Muscle of back (tissue), 13 donors: ENCODE measurements at places on chromosomes 12 and 14. TPM values are rescaled to one million over a fixed set of nuclear protein-coding genes. Genes with fewer than 3 reads are reported as not detected.
A peak's percentile ranks its signal among the peaks of the same experiment; 100 is the strongest.

DNA sequence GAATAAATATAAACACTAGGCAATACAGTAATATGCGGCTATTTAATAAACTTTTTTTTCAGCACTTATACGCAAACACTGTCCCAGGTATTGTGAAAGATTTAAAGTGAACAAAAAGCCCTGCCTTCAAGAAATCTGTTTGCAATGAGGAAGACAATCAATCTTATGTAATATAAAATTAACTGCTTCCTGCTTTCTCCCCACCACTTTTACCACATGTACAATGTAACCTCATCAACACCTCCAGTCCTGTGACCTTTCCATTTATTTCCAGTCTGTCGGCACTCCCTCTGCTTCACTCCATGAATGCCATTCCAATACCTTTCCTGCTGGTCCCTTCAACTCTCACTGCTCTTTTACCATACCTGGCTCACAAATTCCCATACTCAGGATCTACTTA is 10.5 kb downstream of the SNX6 start:
- DNase-seq: no peak

DNA sequence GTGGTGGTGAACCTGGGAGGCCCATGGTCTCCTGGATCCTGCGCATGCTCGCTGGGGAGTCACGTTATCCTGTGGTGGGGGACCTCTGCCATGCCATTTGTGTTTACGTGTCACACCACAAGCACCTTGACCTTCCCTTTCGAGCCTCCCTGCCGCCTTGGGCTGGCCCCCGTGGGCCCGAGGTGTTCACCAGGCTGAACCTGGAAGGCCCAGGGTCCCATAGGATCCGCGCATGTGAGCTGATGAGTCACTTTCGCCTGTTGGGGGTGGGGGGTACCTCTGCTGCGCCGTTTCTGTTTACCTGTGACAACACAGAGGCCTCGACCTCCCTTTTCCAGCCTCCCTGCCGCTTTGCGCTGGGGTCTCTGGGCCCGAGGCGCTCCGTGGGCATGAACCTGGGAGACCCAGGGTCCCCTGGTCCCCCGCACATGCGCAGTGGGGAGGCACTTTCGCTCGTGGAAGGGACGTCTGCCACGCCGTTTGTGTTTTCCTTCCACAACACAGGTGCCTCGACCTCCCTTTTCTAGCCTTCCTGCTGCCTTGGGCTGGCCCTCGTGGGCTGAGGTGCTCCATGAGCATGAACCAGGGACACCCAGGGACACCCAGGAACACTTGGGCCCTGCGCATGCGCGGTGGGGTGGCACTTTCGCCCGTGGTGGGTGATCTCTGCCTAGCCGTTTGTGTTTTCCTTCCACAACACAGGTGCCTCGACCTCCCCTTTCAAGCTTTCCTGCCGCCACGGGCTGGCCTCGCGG is 334.1 kb downstream of the ALG10 start:
- no peak for DNase-seq

GRCh38 chr12:124194893-124195566 is 99.9 kb upstream of the RFLNA start:
- DNase-seq: no peak

DNA sequence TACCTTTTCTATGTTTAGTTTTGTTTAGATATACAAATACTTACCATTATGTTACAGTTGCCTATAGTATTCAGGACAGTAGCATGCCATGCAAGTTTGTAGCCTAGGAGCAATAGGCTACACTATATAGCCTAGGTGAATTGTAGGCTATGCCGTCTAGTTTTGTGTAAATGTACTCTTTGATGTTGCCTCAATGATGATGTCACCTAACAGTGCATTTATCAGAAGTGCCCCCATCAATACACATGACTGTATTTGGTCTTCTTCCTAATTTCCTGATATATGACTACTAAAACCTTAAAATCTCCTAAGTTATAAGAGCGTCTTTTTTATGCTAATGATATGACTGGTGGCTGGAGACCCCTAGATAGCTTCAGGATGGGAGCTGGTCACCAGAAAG is 394.4 kb upstream of the STXBP6 start:
- DNase-seq: no peak

The GOLT1B gene
- 48.6 TPM for polyA plus RNA-seq

The SERPINA3 gene
- polyA plus RNA-seq: not detected

DNA sequence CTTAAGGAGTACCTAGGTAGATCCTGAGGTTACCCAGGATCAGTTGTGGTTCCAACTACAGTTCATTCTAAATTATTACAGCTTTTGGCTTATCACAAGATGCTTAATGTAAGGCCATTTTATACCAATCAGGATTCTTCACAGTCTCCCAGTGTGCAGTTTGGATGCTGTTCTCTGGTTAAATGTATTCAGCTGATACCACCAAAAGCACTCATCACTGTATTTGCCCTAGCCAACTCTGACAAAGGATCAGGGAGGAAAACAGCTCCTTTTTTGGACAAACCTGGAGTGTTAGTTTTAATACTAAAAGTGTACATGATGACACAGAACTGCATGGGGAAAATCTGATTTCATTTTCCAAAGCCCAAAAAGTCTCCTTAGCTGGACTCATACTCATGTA is 19.5 kb downstream of the DMAC2L start:
- DNase-seq: no peak

- peak; percentile 55 for DNase-seq
Measured at GRCh38 chr12:12562016-12562483, 613 bp downstream of the DUSP16 start.

DNA sequence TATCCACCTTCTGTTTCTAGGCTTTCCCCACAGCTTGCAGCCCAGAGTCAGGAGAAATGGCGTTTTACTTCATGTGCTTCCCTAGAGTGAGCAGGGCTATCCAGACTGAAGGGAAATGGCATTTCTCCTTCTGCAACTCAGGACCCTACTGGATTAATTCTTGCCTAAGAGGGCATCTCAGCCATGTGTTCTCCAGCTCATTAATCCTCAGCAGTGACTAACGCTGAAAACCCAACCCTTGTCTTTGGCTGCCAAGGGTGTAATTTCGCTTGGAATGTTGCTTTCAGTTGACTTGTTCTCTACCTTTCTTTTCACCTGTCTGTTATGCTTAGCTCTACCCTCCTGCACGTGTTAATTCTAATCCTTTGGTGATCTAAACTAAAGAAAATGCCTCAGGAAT is 21.0 kb upstream of the EMP1 start:
- DNase-seq: no peak

The ACACB gene
- 6.0 TPM for polyA plus RNA-seq

DNA sequence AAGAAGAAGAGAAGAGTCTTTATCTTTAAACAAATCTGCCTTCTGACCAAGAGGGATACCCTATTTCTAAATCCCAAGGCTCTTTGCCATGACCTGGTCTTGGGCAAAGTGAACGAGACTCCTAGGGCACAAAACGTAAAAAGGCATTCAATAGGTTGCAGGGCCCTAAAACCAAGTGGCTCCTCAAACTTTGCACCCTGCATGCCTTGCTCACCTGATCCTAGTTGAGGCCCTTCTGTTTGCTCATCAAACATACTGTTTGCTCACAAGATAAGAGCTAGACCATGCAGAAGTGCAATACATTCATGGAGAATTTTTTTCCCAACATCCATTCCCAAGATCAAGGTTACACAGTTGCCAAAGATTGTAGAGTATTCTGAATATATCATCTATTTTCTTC is 7.9 kb upstream of the PRH1 start:
- DNase-seq: no peak

The TM7SF3 gene
- 27.2 TPM for polyA plus RNA-seq

DNA sequence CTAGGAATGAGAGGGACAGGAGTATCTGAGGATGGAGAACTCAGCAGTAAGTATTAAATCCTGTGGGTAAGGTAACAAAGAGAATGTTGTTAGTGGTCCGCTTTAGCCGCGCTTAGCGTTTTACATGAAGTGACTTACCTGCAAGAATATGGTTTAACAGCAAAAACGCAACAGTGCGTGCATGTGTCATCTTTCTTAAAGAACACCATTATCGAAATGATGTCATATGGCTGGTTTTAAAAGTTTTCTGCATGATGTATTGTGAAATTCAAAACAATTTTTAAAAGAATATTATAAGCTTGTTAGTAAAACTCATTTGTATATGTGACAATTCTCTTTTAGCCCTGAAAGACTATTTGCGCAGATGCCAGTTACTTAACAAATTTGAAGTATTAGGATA is 1.7 kb downstream of the LEMD3 start:
- no peak for DNase-seq

DNA sequence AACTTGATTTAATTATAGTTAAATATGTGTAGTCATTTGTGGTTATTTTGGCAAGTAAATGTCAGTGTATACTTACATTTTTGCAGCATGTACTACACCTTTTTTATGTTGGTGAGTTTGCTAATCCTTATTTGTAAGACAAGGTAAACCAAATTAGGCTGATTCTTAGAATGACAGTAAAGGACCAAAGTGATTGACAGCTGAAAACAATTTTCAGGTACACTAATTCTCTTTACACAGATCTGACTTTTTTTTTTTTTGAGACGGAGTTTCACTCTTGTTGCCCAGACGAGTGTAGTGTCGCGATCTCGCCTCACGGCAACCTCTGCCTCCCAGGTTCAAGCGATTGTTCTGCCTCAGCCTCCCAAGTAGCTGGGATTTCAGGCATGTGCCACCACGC is 8.4 kb downstream of the SLC25A3 start:
- no peak for DNase-seq

DNA sequence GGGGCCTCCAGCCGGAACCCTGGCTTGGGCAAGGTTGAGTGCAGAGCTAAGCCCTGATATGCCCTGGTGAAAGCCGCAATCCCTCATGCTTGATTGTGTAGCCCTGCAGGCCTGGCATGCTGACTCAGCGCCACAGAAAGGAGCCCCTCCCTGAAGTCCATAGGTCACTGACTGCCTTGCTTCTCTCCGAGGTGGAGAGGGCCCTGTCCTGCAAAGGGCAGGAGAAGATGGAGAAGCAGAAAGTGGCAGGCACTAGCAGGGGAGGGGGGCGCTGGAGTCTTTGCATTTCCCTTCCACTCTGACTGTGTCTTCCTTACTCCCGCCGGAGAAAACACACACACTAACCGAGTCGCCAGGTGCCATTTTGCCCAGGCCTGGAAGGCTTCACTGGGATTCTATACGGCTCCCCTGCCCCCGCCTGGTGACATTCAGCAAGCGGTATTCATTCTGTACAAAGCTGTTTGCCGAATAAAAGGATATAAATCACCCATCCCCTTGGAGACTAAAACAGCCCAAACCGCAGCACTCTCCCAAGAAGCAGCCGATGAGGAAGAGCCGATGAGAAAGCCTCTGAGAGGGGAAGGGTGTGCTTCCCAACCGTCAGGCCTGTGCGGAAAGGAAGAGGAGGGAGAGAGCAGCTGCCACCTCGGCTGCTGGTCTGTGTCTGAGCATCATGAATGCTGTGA is 69.8 kb downstream of the SLC6A12 start:
- no peak for DNase-seq

GRCh38 chr14:37544407-37544806 is 50.6 kb downstream of the FOXA1 start:
- no peak for DNase-seq

The FMNL3 gene
- polyA plus RNA-seq: 25.3 TPM

DNA sequence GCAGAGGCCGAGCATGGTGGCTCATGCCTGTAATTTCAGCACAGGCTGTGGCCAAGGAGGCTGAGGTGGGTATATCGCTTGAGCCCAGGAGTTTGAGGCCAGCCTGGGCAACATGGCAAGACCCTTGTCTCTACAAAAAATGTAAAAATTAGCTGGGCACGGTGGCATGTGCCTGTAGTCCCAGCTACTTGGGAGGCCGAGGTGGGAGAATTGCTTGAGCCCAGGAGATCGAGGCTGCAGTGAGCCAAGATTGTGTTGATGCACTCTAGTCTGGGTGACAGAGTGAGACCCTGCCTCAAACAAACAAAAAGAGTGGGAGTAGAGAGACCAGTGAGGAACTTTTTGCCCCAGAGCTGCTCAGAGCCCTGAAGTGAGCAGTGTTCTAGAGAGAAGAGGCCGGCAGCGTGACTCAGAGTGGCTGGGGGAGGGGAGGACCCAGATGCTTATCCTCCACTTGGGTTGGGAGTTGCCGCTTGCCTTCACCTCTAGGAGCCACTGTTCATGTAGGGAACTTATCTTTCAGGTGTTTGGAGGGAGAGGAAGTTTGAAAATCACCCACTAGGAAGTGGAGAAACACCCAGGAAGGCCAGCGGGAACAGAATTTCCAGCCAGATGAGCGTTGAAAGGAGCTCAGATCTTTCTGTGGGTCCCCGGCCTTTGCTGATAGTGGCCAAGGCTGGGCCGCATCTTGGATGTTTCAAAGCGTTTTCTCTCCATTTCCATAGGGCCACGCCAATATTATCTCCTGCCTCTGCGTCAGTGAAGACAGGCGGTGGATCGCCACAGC is 15.3 kb downstream of the CFAP251 start:
- DNase-seq: no peak

DNA sequence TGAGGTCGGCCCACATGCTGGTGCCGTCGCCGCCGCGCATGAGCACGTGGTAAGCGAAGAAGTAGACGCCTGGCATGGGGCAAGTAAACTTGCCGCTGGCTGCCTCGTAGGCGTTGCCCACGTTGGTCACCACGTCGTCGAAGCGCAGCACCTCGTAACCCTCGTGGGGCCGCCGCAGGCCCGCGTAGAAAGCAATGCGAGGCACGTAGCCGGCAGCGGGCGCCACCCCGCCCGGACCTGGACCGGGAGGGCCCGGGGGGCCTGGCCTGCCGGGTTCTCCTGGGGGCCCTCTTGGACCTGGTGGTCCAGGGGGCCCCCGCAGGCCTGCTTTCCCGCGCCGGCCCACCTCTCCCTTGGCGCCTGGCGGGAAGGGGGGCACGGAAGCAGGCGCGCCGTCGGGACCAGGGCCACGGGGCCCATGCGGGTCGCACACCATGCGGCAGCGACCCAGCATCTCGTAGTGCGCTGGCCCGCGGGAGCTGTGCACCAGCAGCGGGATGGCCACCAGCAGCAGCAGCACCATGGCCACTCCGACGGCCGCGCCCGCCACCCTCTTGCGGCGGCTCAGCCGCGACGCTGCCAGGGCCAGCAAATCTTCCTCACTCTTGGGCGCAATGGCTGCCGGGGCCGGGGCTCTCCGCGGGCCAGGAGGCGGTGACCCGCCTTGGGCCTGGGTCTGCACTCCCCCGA is 888 bp downstream of the C1QL4 start:
- no peak for DNase-seq

The KLHDC1 gene
- polyA plus RNA-seq: 6.0 TPM

The BRF1 gene
- polyA plus RNA-seq: 24.7 TPM

DNA sequence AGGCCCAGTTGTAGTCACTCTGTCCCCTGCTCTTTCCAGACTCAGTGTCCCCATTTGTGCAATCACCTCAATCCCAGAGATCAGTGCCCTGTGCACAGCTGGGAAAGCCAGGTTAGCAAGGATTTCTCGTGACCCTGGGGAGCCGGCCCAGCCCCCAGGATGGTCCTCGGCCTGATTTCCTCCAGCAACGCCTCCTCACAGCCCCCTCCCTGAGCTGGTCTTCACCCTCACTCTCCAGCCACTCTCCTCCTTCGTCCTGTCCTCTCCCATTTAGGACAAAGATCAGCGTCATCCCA is 194.8 kb upstream of the C14orf180 start:
- no peak for DNase-seq

- no peak for DNase-seq
Measured at GRCh38 chr14:79686196-79686595, 525.1 kb downstream of the DIO2 start.

DNA sequence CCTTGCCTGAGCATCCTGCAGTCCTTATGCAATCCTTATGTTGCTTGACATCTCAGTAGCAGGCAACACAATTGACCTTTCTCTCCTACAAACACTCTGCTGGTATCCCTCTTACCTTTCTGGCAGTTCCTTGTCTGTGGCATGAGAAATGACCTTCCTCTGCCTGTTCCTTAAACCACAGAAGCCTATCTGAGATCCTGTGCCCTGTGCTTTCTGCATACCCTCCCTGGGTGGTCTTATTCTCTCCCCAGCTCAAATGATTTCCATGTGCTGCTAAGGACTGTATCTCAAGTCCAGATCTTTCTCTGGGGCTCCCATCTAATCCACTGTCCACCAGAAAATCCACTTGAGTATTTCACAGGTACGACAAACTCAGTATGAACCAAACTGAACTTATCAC is 2.0 kb upstream of the ARHGAP9 start:
- no peak for DNase-seq

The KRT71 gene
- polyA plus RNA-seq: not detected
